ENCODE measurements at places on chromosomes 13 and 19.

DNA sequence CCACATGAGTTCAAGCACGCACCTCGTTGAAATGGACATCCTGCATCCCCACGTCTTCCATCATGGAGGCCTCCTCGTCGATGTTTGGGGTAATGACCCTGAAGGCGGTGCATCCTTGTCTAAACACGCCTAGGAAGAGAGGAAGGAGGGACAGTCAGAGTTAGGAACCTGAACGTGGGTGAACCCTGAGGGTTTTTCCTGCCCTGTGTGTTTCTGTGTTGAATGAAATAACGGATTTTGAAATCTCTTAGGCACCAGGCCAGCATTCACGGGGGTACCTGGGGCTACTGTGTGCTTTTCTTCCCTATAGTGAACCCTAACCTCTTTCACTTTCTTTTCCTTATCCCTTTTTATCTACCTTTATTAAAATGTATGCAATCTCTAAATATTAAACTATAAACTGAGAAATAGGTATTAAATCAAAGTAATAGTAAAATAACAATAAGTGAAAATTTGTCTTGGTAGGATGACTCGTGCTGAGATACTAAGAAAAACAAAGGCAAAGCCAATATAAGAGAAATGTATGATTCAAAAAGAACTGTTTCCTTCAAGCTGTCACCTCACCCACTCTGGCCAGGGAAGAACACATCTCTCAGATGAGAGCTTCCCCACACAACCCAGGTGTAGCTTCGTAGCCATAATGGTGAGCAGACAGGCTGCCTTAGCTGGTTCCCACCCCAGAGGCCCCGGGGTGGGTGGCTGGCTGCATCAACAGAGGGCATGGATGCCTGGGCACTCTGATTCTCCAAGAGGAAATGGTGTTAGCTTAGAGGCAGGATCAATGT, 72.1 kb upstream of the SLC15A1 start:
- no peak for DNase-seq

- no peak for DNase-seq
Measured at GRCh38 chr13:108407495-108407894, 138.0 kb downstream of the TNFSF13B start.

GRCh38 chr19:34274284-34274826, 20.0 kb downstream of the GARRE1 start:
- DNase-seq: no peak

GRCh38 chr19:5891938-5892771, 11.4 kb downstream of the NDUFA11 start:
- DNase-seq: no peak

GRCh38 chr13:107865643-107866031, 349.7 kb downstream of the LIG4 start:
- no peak for DNase-seq

- no peak for DNase-seq
Measured at GRCh38 chr13:79525064-79525857, 44.3 kb downstream of the NDFIP2 start.

GRCh38 chr13:111371720-111372119, 51.3 kb downstream of the TEX29 start:
- DNase-seq: no peak

DNA sequence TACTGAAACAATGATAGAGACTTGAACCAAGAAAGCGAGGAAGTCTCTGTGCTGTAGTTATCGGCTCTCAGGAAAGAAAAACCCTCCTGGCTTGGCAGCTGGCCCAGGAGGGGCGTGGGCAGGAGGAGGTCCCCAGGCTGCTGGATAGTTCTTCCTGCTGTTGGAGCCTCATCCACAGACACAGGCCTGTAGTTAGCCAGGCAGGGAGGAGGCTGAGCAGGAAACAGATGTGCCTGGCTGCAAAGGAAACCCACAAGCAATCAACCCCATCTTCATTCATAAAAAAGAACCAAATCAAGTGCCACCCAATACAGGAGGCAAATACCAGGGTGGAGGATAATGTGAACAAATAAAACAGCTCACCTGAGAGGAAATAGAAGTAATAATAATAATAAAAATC, 86.2 kb downstream of the IRS2 start:
- DNase-seq: peak; percentile 3

- DNase-seq: no peak
Measured at GRCh38 chr13:111654531-111654930, 334.1 kb downstream of the TEX29 start.

DNA sequence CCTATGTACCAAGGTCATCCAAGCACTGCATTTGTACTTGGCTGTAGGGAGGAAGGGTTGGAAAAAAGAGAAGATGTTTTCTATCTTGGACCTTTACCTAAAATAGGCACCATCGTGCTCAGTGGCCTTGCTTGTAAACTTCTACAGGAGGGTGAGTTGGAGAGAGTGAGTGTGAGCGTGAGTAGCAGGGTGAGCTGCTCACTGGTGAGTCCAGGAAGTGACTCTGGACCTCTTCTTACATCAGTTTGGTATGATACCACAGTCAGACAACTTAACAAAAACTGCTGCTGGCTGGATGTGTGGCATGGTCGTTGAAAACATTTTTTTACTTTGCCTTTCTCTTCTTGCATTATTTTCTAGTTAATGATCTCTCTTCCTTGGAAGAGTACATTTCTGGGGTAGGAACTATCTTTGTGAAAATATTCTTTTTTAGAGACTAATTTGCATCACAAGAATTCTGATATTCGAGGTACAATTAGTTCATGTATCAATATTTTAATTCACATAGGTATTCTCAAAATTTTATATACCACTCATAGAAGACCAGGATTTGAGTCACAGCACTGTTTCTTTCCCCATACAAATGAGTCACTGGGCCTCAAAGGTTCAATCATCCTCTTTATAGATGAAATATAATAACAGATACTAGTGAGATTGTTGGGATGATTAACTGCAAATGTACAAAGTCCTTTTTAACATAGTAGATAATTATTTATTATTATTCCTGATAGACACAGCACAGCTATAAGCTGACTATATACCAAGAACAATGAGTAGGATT, 651 bp downstream of the SERPINE3 start:
- DNase-seq: no peak

DNA sequence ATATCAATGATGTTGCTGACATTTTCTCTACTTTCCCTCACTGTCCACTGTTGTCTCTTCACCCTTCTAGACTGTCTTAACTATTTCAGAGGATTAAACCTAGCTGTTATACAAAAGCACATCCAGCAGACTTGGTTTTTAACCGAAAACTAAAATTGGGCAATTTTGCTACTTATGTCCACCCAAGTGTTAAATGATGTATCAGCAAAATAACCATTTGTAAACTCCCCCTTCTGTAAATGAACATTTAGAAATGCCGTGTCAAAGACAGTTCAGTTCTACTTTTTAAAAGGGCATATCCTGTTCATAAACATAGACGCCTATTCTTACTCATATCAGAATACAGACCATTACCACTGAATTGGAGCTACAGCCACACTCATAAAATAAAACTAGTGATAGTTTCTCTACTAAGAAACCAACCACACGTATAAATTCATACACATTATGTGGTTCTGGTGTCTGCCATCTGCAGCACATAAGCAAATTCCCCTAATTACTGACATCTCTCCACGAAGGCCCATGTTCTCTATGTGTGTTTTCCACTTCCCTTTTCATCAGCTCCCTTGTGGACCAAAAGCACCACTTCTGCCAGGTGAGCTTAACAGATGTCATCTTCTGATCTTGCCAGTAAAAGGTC, 1091.8 kb downstream of the PCDH9 start:
- DNase-seq: no peak

GRCh38 chr13:112342841-112343361, 33.3 kb upstream of the SPACA7 start:
- DNase-seq: no peak

DNA sequence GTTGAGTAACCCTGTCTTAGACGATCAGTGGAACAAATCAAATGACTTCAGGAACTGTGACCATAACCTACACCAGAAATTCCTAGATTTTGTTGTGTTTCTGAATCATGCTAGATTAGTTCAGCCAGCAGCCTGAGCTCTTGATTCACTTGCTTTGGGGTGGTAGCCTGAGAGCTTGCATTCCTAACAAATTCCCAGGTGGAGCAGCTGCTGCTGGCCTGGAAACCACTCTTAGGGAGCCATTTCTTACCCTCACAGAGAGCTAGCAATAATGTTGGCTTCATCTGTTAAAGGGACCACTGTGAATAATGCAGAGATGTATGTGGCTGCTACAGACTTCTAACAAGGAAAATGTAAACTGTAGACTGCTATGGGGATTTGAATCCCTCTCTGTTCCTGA, 388.1 kb upstream of the PRR20A start:
- DNase-seq: no peak

DNA sequence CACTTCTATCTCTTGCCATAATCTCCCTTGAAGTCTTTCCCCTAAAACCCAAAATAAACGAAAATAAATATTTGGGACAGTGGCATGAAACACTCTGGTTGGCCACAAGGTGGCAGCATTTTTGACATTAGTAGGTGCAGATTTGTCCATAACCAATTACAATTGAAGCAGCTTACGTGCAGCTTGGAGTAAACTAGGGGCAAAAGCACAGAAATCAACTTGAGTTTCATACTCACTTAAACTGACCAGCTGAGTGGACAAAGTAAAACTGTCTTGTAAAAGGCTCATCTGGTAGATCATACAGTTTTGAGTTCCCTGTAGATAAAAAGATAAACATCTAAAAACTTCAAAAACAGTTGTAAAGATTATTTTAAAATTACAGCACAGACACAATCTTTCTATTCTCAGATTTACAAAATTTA, 18.8 kb downstream of the PDCD5 start:
- DNase-seq: no peak

DNA sequence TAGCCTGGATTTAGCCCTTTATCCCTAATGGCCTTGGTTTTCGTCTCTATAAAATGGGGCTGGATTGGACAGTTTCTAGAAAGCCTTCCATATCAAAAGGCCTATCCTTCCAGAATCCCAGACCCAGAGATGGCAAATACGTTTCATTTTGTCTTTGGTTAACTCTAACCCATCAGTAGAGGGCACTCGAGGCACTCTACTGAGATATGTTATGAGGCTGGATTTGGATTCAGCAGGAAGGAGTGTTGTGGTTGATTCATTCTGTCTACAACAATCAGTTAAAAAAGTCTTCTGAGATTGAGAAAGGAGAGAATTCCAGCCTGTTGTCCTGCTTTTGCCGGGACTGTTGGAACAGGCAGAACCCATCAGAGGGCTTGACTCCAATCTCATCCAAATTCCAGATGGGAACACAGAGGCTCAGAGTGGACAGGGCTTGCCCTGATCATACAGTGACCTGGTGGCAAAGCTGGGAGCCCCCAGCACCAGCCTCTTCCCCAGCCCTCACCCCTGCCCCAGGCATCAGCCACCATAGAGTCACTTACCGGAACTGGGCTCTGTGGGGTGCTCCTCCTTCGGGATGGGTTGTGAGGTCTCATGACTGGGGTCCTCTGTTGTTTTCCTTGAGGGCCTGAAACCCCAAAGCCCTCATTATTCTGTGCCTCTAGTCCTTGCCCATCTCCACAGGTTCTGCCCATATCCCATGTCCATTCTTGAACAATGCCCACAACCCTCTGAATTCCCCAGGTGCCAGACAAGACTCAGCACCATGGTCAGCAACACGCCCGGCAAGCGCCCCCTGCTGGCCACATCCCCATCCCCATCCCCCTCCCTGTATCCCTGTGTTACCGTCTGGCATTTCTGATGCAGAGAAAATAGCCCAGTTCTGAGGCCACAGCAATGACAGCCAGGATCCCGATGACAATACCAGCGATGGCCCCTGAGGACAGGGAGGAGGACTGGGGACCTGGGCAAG, 12.3 kb upstream of the ZNF180 start:
- DNase-seq: no peak

GRCh38 chr19:7883105-7883504, 5.2 kb upstream of the LRRC8E start:
- no peak for DNase-seq

DNA sequence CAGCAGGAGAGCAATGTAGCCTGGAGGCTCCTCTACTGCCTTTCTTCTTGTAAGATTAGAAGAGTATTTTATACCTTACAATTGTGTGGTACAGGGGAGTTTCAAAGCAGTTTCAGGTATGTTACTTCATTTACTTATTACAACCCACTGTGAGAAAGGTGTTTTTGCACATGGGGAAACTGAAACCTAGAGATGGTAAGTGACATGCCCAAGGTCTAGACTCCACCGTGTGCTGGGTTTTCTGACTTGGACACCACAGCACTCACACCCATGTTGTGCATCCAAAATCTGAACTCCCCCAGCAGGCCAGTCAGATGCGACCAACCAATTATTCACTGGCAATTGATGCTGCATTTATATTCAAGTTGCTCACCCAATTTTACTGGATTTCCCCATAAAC, 22.8 kb downstream of the ERICH6B start:
- no peak for DNase-seq

Measured in C1 segment of cervical spinal cord (tissue), 14 donors.